Activated T-helper 2 cell treated with anti-CD3 and anti-CD28 coated beads, Interferon-gamma antibody, Interleukin-2, Interleukin-4, amounts not matched to agents 10 μg/mL and 5 μg/mL and 100 μg/mL, durations not matched to agents 14 hours and 24 hours and 36 hours (primary cell): ENCODE measurements at places on chromosomes 7 and 10. TPM values are rescaled to one million over a fixed set of nuclear protein-coding genes. Genes with fewer than 3 reads are reported as not detected.

The VIM gene
- 337 and 342 TPM in 2 replicates for total RNA-seq

The PDK4 gene
- not detected in 2 replicates for total RNA-seq

DNA sequence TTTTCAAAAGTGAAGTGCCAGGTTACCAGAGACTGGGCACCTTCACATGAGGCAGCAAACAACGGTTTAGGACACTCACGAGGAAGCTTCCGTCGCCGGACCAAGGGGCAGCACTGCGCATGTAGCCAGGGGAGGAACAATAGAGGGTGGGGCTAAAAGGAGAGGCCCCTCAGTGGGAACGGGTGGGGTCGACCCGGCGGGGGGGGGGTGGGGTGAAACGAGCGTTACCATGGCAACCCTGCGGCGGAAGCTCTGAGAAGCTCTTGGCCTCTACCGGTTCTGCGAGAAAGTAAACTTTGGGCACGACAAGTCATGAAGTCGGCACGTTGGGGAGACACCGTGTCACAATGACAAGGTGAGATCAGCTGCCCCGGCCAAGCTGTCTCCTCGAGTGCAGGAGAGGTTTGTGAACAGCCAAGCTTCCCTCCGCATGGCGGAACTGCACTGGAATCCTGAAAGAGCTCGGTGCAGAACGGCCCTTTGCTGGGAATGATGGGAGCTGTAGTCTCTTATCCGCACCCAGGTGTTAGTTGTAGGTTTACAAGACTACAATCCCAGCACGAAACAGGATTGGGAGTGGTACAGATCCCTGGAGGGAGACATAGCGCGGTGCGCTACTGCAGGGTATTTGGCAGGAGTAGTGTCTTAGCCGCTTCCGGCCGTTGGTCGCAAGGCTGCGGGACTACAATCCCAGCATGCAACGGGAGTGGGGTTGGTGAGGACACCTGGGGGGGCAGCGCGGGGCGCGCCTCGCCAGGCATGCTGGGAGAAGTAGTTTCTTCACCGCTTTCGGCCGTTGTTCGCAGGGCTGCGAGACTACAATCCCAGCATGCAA, 72.8 kb upstream of the ZNF722 start:
- peak overlapping the region; percentile 81 for H3K27ac ChIP-seq
- H3K4me3 ChIP-seq, result peak overlapping the region; percentile 84
- peak; percentile 78 for DNase-seq
- peaks cover 2% of the 10 kb centered on the region for H3K4me1 ChIP-seq
- H3K36me3 ChIP-seq, result no peaks in the 10 kb centered on the region
- H3K27me3 ChIP-seq, result no peaks in the 10 kb centered on the region

GRCh38 chr10:5325076-5325475, 39.7 kb upstream of the UCN3 start:
- peaks cover 3% of the 10 kb centered on the region for H3K27me3 ChIP-seq
- H3K4me3 ChIP-seq, result no peak overlapping the region
- no peaks in the 10 kb centered on the region for H3K4me1 ChIP-seq
- no peaks in the 10 kb centered on the region for H3K36me3 ChIP-seq

DNA sequence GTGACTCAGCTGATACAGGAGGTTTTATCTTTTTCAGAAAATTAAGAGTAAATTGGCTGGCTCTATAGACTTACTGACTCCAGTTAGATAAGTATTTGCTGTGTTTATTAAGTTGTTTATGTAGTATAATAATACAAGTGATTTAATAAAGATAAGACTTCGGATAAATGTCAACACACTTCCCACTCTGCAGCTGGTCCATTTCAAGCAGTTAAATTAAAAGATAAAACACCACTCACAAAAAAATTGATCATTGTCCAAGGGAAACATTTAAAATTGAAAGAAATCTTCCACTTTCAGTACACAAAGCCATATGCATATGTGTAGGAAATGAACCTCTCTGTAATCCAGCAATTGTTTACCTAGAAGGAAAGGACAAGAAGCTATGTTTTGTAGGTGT, 106.1 kb upstream of the SP8 start:
- no peak for DNase-seq
- H3K36me3 ChIP-seq, result no peaks in the 10 kb centered on the region
- no peak overlapping the region for H3K4me3 ChIP-seq

- H3K4me1 ChIP-seq, result no peaks in the 10 kb centered on the region
- H3K4me3 ChIP-seq, result no peak overlapping the region
- no peaks in the 10 kb centered on the region for H3K36me3 ChIP-seq
- no peak overlapping the region for H3K27ac ChIP-seq
- DNase-seq, result no peak
- H3K27me3 ChIP-seq, result no peaks in the 10 kb centered on the region
These were observed 11.6 kb upstream of the LYZL1 start for GRCh38 chr10:29277296-29277695.

DNA sequence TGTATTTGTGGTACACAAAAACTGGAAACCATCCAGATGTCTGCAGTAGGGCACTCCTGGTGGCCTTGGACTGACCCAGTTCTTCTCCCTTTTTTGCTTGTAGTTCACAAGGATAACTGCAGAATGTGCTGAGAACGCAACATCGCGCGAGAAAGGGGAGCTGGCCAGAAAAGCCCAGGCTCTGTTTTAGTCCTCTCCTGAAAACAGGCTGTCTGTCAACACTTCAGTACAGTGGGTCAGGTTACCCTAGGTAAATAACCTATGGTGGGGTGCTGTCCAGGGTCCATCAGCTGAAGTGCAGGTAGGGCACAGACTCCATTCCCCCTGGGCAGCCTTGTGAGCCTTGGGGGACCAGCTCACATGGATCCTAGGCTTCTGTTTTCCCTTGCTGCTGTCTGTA, 495.8 kb downstream of the MDFIC start:
- no peak for DNase-seq
- H3K4me1 ChIP-seq, result no peaks in the 10 kb centered on the region
- H3K27me3 ChIP-seq, result no peaks in the 10 kb centered on the region
- H3K36me3 ChIP-seq, result no peaks in the 10 kb centered on the region
- H3K27ac ChIP-seq, result no peak overlapping the region

DNA sequence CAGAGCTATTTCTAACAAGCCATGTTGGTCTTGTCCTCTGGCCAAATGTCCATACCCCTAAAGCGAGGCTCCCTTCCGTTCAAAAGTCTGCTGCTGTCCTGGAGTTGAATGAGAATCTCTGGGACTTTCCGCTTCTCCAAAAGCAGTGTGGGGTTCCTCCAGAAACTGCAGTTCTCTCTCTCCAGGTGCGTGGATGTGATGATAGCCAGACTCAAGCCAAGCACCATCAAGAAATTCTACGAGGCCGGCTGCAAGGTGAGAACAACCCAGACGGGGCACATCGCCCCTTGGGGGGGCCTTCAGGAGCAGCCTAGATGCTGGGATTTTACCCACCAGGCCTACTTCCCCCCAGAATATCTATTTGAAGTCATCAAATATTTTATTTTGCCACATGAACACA, 26.5 kb downstream of the BTBD16 start:
- no peak overlapping the region for H3K27ac ChIP-seq
- H3K4me1 ChIP-seq, result peaks cover 13% of the 10 kb centered on the region
- DNase-seq, result no peak

DNA sequence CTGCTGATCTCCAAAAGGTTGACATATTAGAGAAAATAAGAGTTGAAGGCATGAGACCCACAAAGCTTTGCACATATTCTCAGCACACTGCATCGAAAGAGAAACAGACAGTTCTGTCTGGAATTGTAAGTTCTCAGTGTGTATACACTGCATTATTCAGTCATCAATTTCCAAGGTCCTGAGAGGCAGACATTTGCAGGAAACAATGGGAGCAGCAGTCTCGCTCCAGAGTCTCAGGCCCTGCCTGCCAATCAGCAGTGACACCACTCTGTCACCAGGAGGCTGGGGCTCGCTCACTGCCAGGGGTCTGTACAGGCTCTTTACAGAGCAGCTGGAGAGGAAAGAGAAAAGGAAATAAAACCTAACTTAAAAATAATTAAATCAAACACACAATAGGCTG, 36.3 kb downstream of the JAZF1 start:
- H3K4me3 ChIP-seq, result no peak overlapping the region
- H3K27ac ChIP-seq, result no peak overlapping the region
- DNase-seq, result no peak
